OCI-LY7 (cell line): ENCODE measurements at places on chromosomes 3 and 15.

- no peak for DNase-seq
Measured at GRCh38 chr3:67489816-67490215, 164.6 kb downstream of the SUCLG2 start.

DNA sequence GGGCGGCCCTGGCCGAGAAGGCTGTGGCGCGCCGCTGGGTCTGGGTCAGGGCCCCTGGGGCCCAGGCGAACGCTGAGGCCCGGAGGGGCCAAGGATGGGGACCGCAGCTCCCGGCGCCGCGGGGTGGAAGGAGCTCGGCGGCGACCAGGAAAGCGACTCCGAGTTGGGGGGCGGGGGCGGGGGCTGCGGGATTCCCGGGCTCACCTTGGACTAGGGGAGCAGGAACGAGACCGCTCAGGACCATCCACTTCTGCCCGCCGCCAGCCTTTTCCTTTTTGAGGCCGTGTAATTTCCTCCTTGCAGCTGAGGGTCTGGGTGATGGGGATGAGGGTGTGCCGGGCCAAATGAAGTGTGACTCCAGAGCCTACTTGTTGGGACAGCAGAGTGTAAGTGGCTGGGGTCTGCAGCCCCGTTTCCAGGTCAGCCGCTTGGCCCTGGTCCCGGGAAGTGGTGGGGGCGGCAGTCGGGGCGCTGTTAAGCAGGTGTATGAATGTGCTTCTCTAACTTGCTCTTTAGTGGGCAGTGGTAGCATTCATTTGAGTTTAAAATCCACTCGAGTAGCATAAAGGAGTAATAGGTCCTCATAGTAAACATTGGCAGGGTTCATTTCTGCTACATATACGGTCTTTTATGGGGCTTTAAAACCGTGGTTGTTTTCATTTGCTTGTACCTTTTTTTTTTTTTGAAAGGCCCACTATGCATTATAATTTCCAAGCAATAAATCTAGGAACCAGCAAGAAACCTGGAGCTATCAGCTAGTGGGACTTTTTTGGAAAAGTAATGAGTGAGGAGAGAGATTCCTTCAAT, 717 bp downstream of the PXK start:
- DNase-seq, result peak; percentile 75

- peak; percentile 63 for DNase-seq
Measured at GRCh38 chr3:23402728-23403492, 199.8 kb downstream of the UBE2E2 start.

- DNase-seq, result no peak
Measured at GRCh38 chr15:31361764-31362515, 35.3 kb downstream of the KLF13 start.

- no peak for DNase-seq
Measured at GRCh38 chr3:20760981-20761380, 575.0 kb upstream of the SGO1 start.

GRCh38 chr3:69456631-69457030, 70.7 kb upstream of the FRMD4B start:
- DNase-seq, result no peak

GRCh38 chr15:85162237-85162636, 180.6 kb downstream of the PDE8A start:
- no peak for DNase-seq

- DNase-seq, result peak; percentile 65
Measured at GRCh38 chr3:184227481-184227935, 1.9 kb upstream of the VWA5B2 start.
